Esophagus squamous epithelium (tissue), 5 donors: ENCODE measurements at places on chromosomes 1 and 21.

GRCh38 chr1:204623894-204624361, 61.6 kb downstream of the LRRN2 start:
- DNase-seq, result no peak

DNA sequence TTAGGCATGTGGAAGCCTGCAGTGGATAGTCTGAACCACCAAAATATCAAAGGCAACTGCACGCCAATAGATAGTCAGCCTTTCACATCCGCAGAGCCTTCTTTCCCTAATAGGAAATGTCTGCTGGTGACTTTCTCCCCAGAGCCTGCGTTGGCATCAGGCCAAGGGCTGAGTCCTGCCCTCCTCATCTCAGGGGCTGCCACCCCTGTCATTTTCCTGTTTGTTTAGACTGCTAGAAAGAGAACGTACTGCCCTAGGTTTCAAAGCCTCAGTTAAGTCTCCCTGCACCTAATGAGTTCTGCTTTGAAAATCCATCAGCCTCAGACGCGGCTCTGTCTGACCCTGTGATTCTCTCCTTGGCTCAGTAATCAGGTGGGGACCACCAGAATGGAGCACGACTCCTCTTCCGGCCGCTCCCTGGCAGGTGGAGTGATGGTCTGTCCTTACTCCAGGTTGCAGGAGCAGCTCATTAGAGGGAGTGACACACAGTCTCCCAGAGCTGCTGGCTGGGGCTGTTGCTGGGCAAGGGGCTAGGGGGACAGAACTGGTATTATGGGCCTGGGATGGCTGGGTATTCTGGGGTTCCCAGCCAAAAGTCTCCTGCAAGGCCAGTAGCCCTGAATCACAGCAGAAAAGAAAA, 27.3 kb downstream of the STUM start:
- DNase-seq, result no peak

GRCh38 chr1:217524787-217525520, 105.9 kb downstream of the GPATCH2 start:
- DNase-seq, result no peak

DNA sequence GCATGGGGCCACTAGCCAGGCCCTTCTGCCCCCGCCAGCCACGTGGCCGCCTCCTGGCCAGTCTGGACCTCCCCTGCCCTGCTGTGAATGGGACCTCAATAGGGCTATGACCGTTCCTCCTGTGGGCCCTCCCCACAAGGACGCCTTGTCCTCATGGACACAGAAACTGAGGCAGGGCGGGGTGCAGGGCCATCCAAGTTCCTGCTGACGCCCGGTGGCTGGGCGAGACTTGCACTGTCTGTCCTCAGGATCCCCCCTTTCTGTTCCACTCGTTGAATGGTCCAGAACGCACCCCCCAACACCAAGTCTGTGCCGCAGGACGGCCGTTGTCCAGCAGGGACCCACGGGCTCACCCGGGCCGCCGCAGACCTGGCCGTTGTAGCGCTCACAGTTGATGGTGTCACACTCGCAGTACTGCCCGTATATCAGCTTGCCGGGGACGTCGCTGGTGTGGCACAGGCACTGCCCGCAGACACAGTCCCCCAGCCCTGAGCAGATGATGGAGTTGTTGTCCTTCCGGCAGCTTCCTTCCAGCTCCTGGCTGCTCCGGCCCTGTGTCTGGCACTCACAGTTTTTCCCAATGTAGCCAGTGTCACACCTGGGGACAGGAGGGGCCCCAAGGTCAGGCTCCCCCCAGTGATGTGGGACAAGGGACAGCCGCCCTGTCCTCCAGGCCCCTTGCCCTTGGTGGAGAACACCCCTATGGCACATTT, 16.3 kb upstream of the PTTG1IP start:
- DNase-seq, result no peak

GRCh38 chr1:17606826-17607440, 67.4 kb downstream of the ARHGEF10L start:
- DNase-seq, result no peak

DNA sequence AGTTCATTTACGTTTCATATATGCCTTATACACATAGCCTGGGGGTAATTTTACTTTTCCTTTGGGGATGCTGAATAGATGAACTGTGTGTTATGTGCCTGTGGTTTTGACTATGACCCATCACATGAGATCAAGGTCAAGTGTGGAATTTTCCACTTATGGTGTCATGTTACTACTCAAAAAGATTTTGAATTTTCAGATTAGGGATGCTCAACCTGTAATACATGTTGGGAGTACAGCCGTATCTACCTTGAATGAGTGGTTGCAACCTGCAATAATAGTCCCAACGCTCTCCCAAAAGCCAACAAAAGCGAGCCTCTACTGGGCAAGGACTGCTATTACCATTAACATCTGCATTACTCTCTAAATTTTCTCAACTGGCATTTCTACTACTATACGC, 68.5 kb upstream of the SDC3 start:
- DNase-seq, result no peak

DNA sequence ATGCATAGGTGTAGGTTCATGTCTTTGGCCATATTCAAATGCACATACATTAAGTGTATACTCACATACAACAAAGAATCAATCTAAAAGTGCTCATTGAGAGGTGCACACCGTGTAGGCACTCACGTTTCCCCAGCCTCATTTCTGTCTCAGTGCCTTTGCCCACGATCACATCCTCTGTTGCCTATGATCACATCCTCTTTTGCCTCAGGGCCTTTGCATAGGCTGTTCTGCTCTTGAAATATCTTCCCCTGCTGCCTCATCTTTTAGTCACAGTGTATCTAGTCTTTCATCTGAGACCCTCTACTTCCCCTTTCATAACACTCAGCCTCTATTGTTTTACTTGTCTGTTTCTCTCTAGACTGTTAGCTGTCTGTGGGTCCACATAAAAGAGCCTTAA, 69.3 kb downstream of the FOXD2 start:
- DNase-seq, result no peak

DNA sequence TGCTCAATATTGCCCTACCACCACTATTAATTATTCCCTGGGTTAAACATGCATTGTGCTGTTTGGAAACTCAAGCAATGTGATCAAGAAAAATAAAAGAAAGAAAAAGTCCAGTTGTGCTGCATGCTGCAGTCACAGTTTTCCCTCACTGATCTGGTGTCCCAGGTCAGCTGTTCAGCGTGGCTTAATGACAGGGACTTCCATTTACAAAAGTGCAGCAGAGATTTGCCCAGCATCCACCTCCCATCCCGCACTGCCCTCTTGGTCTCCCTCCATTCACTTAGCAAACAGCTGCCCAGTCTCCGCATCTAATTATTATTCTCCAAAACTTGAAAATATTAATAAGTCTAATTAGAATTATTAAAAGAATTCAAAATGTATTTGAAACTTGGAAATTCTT, 2.0 kb upstream of the OR2T4 start:
- no peak for DNase-seq

- DNase-seq, result no peak
Measured at GRCh38 chr1:99811075-99811474, 39.1 kb upstream of the AGL start.

DNA sequence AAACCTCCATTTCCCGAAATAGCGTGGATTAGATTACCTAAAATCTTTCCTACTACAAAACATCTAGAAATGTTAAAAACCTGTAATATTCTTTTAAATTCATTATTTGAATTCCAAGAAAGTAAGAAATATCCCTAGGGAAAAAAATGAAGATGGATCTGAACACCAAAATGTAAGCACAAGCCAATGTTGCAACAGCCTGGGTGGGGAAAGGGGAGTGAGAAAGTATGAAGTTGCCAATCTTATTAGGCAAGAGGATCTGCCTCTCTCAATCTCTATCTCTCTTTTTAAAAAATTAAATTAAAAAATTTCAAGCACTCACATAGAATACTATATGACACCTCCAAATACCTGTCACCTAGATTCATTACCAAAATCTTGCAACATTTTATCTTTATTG, 74.9 kb upstream of the IRF2BP2 start:
- DNase-seq, result no peak

DNA sequence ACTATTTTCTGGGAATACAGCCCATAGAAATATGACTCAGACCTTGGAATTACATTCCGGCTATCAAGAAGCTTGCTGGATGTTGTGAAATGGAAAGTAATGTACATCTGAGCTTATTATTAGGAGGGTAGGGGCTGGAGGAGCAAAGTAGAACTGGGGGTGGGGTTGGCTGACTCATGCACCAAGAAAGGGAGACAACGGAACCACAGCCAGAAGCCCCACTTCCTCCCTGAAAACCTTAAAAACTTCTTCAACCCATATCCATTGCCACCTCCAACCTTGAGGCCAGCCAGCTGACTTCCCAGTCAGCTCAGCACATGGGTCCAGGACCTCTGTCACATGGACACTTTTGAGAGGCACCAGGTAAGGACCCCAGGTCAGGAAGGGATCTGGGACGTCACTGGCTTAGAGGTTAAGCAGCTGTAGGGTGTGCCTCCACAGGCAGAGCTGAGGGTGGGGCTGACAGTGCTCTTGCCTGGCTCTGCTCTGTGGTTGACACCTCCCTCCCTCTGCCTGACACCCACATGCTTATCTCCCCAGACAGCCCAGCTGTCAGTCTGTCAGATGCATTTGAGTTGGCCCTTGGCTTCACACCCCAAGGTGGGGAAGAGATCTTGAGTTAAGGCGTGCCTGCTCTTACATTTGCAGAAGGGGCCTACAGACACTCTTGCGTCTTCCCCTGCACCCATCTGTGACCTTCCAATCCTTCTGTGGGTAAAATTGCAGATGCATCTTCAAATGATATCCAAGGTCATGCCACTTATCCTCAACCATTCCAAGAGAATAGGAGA, 5.7 kb upstream of the ZNF683 start:
- DNase-seq, result no peak

- DNase-seq, result no peak
Measured at GRCh38 chr1:228118040-228118439, 8.9 kb upstream of the MRPL55 start.

- DNase-seq, result no peak
Measured at GRCh38 chr1:168774241-168774640, 45.2 kb upstream of the DPT start.

DNA sequence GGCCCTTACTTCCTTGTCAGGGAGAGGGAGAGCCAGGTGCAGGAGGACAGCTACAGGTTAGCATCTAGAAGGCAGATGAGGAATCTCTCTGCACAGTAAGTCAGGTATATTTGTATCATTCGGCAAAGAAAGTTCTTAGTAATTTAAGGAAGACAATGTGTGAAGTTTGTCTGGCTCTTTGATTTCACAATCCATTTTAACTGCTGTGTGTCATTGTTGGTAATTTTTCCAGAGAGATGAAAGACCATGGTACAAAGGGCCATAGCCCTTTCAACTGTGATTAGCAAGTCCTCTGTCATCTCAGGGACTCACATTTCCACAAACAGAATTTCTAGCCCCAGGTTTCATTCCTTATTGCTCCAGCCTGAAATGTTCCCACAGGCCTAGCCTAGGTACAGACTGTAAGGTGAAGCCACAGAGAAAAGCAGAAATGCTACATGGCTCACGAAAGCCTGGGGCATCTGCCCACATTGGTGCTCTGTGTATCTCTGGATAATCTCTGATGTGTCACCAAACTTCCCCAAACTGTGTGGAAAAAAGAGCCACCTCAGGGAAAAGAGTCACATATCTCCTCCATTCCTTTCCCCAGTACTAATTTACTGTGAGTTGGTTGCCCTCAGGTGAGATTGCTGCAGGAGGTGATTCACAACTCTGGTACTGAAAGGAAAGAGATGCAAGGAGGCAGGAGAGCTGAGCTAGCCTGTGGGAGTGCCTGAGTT, 70.6 kb downstream of the SYT6 start:
- no peak for DNase-seq

DNA sequence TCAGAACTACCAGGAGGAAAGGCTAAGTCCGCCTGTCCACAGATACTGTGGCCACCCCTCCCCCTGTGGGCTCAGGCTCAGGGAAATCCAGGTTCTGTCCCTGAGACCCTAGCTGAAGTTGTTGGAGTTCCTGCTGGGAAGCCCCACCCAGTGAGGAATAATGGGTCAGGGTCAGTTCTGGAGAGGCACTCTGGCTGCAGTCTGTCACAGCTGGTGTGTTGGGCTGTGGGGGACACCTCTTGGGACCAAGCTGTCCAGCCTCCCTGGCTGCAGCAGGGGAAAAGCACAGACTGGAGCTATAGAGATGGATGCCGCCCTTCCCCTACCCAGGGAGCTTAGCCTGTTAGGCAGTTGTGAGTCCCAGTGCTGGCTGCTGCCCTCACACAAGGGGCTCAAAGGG, 65.1 kb upstream of the RGS21 start:
- DNase-seq, result no peak

DNA sequence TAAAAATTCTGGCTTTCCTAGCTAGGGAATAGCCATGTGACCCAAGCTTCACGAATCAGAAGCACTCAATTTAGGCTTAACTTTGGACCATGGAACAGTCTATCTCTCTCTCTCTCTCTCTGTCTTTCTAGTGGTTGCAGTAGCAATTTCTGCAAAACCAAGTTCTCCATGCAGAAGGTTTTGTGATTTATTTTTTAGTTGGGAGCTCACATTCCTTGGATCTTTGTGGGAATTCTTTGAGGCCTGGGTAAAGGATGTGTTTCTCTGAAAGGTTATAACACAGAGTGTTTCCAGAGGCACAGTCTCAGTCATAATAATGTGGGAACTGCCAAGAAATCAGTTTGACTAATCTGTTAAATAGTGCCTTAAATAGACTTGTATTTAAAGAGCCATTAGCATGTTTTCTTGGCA, 112.3 kb upstream of the COL11A1 start:
- no peak for DNase-seq

GRCh38 chr1:29945426-29945825, 709.1 kb downstream of the PTPRU start:
- DNase-seq, result no peak

DNA sequence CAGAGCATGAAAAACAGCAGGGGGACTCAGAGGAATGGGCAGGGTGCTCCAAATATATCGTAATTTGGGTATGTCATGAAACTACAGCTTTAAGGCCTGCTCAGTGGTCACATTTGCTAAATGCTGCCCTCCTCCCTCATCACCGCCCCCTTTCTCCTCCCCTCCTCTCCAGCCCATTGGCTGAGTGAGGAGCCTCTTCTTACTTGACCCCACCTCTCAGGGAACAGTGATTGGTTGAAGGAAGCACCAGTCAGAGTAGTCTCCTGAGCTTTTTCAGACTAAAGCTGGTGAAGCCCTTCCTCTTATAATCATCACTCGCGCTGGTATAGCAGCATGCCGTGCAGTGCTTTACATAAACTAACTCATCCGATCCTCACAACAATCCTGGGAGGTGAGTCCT, 10.0 kb upstream of the TTC39A start:
- DNase-seq, result no peak

DNA sequence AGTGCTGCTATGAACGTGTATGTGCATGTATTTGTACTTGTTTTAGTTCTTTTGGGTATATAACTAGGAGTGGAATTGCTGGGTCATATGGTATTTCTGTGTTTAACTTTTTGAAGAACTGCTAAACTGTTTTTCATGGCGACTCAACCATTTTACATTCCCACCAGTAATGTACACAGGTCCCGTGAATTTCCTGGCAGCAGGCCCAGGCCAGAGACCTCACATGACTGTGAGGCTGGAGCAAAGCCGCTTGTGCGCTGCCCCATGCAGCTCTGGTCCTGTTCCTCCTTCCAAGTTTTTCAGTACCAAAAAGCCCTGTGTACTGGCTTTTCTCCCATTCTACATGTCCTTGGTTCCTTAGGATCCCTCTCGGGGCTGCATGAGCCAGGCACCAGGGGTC, 29.6 kb downstream of the ACOT11 start:
- DNase-seq, result no peak
